ENCODE measurements at places on chromosomes 2 and 18.

GRCh38 chr2:239150125-239151011 is 250.5 kb downstream of the HDAC4 start:
- no peak for DNase-seq

DNA sequence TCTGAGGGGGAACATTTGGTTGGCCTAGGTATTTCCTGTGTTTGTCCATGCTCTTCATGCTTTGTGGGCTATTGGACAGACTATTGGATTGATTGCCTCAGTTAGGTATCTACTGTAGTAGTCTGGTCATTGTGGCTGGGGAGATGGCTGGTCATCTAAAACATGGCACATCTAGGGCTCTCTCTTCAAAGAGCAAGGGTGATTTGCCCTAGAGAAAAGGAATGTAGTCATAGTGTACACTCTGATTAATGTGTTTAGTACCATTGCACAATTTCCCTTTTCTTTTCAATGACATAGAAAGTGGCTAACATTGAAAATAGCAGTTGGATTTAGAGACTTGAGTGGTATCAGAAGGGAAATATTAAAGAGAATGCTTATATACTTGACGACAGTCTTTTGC is 114.3 kb downstream of the LCLAT1 start:
- peak; percentile 33 for DNase-seq

DNA sequence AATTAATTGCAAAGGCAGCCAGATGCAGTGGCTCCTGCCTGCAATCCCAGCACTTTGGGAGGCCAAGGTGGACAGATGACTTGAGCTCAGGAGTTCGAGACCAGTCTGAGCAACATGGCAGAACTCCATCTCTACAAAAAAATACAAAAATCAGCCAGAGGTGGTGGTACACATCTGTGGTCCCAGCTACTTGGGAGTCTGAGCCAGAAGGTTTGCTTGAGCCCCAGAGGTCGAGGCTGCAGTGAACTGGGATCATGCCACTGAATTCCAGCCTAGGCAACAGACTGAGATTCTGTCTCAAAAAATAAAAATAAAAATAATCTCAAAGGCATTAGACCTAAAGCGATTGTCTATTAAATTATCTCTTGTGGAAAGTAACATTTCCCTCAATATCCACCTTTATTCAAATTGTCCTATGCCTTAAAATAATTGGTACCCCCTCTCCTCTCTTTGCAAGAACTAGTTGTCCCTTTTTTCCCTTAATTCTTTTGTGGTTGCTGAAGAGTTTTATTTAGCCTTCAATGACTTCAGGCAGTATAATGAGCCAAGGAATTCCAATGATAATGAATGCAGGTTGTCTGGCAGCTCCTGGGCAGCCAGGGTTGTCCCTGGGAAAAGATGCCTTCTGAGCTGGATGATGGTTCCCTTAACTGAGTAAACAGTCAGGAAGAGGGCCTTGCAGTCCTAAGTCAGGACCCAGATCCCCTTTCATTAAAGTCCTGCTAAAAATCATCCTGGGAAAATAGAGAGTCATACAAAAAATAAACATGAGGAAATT is 32.2 kb downstream of the GPR75 start:
- DNase-seq, result no peak

GRCh38 chr18:75323821-75324585 is 103.5 kb downstream of the SMIM21 start:
- no peak for DNase-seq

GRCh38 chr2:136122661-136123060 is 4.7 kb upstream of the CXCR4 start:
- DNase-seq, result no peak

DNA sequence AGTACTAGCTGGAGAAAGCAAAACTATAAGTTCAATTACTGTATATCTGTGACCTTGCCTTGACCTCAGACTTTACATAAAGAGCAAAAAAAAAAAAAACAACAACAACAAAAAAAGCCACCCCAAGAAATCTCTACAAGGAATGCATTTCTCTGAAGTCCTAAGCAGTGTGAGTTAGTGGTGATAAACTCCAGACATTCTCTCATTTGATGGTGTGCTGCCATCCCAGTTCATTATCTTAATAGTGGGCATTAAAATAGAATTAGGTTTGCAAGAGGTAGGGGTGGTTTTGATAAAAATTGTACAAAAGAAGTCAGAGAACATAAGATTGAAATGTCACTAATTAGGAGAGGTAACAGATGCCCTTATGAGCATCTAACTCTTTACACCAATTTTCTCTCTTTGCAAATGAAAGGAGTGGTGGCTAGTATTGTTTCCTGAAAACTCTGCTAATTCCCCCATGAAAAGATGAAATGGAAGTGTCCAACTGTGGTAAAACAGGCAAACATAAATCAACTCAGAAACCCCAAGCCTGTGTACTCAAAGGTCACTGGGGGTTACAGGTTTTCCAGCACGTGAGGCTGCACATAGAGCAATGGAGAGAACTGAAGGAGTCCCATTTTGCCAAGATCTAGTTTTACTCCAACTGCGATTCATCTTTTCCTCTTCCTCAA is 131.9 kb downstream of the MEIS1 start:
- no peak for DNase-seq

DNA sequence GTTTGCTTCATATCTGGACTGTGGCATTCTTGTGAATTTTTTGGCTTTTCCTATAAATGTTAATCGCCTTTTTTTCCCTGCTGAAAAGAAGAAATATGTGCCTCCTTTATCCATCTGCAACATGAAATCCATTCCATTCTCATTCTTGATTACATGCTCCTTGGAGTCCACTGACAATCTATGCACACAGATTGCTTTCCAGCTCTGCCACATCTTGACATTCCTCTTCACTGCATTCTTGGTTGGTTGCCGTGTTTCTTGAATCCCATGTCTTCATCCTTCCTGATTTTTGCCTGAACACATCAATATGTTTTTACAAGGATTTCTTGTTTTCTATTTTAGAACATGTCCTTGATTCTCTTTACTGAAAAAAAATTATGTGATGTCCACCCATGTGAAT is 26.7 kb upstream of the BIRC6 start:
- no peak for DNase-seq

DNA sequence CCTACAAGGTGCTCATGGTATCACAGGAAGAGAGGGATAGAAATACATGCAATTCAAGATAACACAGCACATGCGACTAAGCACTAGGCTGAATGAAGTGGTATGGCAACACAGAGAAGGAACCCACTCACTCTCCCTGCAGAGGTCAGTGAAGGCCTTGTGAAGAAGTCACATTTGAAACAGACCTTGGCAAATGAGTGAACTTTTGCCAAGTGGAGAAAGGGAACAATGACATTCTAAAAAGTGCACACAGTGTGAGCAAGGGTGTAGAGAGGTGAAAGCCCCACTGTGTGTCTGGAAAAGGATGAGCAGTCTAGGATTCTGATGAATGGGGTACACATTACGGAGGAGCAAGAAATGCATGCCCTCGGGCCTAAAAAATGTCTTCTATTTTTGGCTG is 23.3 kb downstream of the KLF7 start:
- no peak for DNase-seq

GRCh38 chr2:136358576-136358975 is 240.6 kb upstream of the CXCR4 start:
- no peak for DNase-seq

GRCh38 chr2:45280794-45281193 is 271.5 kb upstream of the SIX2 start:
- DNase-seq, result no peak

GRCh38 chr18:54983041-54983686 is 23.9 kb upstream of the CCDC68 start:
- DNase-seq, result peak; percentile 67

- no peak for DNase-seq
Measured at GRCh38 chr2:111896024-111896423, 2.4 kb upstream of the MERTK start.

GRCh38 chr18:21362831-21363230 is 120.8 kb downstream of the GREB1L start:
- DNase-seq, result no peak

DNA sequence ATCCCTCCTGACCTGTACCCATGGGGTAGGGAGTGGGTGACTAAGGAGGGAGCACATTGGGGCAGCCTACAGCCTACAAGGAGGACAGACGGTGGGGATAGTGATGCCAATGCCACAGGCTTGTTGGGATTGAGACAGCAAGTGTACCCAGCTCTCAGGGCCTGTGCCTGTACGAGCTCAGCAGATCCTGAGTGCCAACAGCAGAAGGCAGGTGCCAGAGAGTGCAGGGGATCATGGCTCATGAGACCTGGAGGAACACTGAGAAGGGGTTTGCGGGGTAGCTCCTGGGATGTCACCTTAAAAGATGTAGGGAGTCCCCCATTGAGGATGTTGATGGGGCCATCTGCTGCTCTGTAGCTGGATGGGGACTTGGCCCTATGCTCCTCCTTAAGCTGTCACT is 10.3 kb upstream of the SNED1 start:
- peak; percentile 21 for DNase-seq

- no peak for DNase-seq
Measured at GRCh38 chr2:236250286-236250685, 13.9 kb downstream of the ASB18 start.

DNA sequence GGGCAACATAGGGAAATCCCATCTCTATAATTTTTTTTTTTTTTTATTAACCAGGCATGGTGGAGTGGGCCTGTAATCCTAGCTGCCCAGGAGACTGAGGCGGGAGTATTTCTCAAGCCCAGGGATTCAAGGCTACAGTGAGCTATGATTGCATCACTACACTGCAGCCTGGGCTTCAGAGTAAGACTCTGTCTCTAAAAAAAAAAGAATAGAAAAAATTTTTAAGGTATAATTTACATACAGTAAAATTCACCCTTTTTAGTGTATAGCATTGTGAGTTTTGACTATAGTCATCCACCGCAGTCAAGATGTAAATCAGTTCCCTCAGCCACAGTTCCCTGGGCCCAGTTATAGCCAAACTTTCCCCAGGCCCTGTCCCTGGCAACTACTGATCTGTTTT is 57.1 kb upstream of the MSH6 start:
- DNase-seq, result no peak

DNA sequence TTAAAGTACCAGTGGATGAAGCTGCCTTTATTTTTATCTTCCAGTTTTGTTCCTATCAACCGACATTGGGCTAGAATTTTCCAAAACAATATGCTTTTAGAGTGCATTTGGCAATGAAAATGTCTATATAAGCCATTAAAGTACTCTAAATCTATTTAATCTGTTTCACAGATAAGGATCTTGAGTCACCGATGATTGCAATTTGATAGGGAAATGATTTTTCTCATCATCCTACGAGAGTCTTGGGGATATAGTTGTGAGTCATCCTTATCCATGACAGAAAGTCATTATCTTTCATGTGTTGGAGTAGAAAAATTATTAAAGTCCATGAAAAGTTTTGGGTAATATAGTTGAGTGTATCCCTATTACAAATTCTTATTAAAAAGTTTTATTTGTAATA is 26.1 kb downstream of the SLC39A10 start:
- DNase-seq, result no peak
